Fibroblast of skin of right quadriceps (primary cell): ENCODE measurements at places on chromosomes 3 and 15.

GRCh38 chr3:127762787-127763105, 59.6 kb downstream of the MGLL start:
- no peak for DNase-seq

GRCh38 chr3:123113889-123114450, 47.1 kb downstream of the PDIA5 start:
- DNase-seq: no peak

DNA sequence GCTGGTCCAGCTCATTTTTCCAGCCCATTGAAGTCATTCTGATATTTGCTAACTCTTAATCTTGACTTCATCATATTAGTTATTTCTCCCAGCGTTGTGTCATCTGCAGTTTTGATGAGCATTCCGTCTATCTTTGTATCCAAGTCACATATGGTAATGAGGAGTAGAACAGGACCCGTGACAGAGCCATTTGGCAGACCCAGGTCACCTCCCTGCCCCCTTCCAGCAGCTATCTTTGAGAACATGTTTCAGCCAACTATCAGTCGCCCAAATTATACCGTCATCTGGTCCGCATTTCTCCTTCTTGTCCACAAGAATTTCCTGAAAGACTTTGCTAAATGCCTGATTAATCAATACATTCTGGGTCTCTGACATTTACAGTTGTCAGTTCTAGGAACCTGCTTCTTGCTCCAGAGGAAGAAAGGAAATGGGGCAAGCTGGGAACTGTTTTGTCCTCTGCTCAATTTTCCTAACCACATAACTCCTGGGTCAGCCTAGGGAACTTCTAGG, 347.1 kb upstream of the NR2E3 start:
- peak; percentile 32 for DNase-seq

GRCh38 chr3:33144433-33144832, 30.6 kb downstream of the CRTAP start:
- DNase-seq: no peak

DNA sequence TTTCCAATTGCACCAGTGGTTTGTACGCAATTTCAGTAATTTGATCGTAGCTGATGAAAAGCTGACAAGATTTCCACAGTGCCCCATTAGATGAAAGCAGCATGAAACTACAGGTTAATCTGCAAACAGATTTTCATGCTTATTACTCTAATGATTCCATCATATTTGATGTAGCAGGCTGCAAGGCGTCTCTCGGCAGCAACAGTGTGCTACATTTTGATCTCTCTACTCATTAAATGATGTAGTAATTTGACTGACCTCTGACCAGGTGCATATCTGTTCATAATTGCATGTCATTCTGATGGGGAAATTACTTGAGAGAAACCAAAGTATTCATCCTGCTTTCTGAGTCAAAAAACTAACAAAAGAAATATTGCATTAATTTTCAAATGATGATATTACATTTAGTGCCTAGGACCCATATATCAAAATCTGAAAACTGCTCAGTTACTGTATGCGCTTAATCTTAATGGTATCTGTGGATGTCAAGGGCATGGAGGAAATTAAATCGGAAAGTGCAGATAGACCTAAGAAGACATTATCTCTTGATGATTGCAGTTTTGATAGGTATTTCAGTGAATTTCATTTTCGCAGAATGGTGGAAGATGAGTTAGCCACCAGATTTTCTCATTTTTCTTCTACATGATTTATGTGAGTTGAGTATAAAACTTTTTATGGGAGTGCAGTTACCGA, 198.5 kb downstream of the RSRC1 start:
- no peak for DNase-seq

DNA sequence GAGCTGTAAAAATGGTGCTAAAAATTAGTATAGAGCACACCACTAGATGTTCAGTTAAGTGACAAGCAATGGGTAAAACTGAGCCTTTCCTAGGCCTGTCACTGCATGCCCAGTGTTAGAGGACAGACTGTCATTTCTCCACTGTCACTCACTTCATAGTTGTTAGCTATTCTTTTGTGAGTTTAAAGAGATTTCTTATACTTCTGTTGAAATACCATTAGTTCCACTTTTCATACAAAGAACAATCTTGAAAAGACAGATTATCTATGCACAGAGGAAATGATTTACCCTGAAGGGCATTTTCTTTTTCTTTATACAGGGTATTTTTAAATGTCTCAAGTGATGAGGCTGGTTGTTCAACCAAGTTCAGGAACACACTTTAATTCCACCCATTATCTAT, 28.3 kb upstream of the CHMP2B start:
- DNase-seq: no peak

- DNase-seq: no peak
Measured at GRCh38 chr15:94324835-94325767, 93.7 kb downstream of the MCTP2 start.

GRCh38 chr3:170483485-170484262, 65.0 kb downstream of the CLDN11 start:
- DNase-seq: no peak

GRCh38 chr3:39707314-39707909, 102.0 kb upstream of the MYRIP start:
- peak; percentile 29 for DNase-seq

DNA sequence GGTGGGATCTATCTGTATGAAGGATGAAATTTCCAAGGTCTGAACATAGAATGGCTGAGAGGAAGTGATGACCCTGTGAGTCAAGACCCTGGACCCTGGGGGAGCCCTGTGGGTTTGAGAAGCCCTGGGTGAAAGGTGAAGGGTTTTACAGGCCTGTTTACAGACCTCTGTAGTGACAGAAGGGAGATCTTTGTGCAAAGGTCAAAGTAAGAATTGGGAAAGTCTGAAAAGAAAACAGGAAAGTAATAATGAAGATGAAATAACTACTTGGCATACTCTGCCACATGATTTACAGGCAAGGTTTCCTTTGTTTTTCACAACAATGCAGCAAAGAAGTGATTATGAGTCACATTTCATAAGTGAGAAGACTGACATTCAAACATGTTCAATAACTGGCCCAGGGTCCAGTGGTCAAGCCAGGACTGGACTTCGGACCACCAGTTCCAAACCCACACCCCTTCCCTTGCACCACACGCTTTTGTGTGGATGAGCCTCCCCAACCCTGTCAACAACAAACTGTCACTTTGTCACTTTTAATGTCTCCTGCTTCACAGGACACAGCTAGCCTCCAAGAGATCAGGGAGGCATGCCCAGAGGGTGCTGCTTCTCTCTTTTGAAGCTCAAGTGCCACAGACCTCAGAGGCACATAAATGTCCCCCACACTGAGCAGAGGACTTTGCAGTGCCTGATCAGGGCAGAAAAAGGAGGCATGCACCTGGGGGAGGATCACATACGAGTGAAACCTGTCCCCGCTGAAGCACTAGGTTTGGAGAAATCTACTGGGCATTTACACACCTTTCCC, 21.5 kb downstream of the CD86 start:
- no peak for DNase-seq

DNA sequence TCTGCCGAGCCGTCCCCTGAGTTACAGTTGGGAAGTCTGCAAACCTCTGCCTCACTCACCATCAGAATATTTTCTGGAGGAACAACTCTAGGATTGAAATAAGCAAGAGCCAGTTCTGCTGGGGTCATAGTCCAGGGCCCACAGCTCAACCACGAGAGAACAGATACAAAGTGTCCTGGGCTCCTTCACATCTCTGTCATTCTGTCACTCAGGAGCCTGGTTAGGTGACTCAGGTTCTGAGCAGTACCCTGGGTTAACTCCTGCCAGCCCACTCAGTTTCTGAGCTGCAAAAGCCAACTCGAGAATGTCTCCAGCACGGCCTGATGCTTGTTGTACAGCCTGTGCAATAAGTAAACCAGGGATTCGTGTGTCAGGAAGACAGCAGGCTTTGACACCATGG, 155.7 kb downstream of the SLCO3A1 start:
- DNase-seq: no peak

DNA sequence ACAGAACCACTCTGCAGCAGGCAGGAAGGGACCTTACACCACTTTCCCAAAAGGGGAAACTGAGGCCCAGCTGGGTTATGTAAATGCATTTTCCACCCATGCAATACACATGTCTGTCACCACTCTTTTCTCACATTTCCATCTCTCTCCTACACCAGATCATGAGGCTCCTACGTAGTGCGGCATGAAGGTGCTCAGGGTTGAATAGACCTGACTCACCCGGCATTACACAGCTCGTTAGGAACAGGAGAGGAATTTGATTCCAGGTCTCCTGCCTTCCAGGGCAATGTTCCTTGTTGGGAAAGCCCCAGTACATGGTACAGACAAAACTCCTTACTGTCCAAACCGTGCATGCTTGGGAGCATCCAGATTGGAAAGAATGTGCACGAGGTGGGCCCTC, 61.9 kb upstream of the DCLK3 start:
- DNase-seq: no peak

DNA sequence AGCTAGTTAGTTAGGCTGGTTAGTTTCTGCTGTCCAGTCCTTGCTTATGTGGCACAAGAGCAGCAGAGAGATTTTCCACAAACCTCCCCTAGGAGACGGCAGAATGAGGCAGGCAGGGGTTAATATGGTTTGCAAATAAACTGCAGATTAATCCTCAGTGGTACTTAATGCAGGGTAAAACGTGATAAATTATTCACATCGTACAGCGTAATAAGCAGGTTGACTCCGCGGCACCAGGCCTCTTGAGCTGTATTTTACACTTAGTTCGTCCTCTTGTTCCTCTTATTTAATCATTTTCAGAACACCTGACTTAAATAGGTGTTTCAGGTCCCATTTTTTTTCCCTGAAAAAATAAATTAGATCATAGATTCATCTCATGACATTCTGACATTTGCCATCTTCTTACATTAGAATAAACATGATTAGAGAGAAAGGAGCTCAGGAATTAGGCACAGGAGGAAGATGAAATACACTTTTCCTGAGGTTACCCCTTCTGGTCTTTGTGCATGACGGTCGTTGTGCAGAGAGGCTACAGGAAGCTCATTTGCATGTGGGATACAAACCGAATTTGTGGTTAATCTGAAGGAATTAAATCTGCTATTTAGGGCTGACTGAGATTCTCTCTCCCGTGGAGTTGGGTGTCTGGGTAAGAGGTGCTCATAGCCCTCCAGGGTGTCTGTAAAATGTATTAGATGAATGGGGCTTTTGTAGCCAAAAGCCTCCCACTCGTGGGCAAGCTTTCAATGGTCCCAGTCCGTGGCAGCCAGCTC, 27.1 kb upstream of the VPS8 start:
- DNase-seq: peak; percentile 47

- DNase-seq: no peak
Measured at GRCh38 chr3:117026401-117026800, 316.8 kb downstream of the TUSC7 start.

- DNase-seq: peak; percentile 55
Measured at GRCh38 chr3:175297216-175297615, 438.1 kb downstream of the NAALADL2 start.

DNA sequence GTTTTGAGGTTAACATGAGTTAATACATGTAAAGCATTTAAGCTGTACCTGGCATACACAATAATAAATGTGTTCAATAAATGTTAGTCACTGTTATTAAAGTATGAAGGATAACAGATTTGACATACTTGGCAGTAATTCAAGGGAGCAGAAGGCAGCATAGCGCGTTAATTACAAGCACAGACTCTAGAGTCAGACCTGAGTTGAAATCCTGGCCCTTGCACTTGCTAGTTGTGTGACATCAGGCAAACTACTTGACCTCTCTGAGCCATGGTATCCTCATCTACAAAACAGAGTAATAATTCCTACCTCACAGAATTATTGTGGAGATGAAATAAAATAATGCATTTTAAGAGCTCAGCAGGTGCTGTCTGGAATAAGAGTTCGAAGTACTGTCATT, 5.4 kb downstream of the IFT122 start:
- DNase-seq: no peak

DNA sequence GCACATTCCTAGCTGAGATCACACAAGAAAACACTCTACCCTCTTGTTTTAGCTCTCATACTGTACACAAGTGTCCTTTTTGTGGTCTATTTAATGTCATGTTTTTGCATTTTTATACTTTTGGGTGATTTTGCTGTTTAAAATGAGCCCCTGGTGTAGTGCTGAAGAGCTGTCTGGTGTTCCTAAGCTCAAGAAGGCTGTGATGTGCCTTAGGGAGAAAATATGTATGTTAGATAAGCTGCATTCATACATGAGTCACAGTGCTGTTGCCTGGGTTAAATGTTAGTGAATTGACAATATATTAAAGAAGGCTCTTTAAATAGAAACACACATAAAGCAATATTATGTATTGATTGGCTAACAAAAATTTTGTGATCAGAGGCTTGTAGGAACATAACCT, 387.4 kb upstream of the C2CD4B start:
- no peak for DNase-seq

DNA sequence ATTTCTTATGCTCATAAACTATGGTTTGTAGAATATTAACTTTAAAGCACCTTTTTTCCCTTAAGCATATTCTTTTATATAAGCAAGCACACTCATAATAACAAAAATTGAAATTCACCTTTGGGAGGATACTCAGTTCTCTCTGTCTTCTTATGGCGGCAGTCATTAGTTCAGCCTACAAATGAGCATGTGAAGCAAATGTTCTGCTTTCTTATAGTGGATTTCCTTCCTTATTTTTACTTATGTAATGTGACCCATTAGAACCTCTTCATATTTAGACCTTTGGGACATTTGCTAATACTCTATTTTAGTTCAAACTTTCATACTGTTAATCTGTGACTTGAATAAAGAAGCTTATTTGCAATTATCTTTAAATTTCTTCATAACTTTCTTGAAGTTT, at the start of gene P2RY13:
TSS of gene P2RY13 (minus strand) at position 187 of the 400 bp plus-strand sequence. CDS start at position 166, 21 bp downstream.
- no peak for DNase-seq

DNA sequence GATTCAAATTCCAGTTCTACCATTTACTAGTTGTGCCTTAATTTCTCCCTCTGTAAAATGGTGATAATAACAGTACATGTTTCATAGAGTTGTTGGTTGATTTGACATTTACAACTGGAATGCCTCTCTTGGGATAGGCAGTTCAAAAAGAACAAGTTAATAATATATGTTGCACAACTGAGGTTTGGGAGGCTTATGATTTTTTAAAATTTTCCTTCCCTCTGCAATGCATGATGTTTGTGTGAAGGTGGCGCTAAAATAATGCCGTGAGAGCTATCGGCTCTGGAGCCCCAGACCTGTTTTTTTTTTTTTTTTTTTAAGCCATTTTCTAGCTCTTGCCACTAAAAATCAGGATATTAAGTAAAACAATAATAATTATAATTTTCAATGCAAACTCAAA, 18.6 kb downstream of the DNAJB11 start:
- peak; percentile 26 for DNase-seq

- no peak for DNase-seq
Measured at GRCh38 chr15:96495386-96495785, 164.9 kb downstream of the NR2F2 start.

GRCh38 chr3:51191768-51192167, 193.3 kb upstream of the MANF start:
- no peak for DNase-seq

DNA sequence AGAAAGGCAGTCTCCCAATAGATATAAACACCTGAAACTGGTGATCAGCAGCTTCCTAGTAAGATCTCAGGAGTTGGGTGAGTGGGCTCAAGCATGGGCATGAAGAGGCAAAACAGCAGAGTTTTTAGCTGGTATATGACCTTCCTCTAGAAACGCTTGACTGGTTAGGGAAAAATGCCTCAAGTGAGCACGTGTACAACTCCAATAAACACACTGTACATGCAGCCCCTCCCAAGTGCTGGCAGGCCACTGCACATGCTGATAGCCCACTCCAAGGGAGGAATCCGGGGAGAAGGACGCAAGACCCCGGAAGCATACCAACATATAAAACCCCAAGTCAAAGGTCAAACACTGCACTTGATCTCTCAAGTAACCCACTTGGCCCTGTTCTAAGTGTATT, 143.0 kb downstream of the FMN1 start:
- no peak for DNase-seq

- DNase-seq: peak; percentile 83
Measured at GRCh38 chr3:88807491-88808105, 299.8 kb upstream of the EPHA3 start.
